ENCODE measurements at places on chromosomes 1 and 21. TPM values are rescaled to one million over a fixed set of nuclear protein-coding genes. Genes with fewer than 3 reads are reported as not detected.

DMBX1 gene
- not detected for total RNA-seq

GRCh38 chr1:229068270-229068987, 202.5 kb upstream of the RAB4A start:
- no peak overlapping the region for H3K4me3 ChIP-seq
- H3K36me3 ChIP-seq, result no peaks in the 10 kb centered on the region
- peaks cover 12% of the 10 kb centered on the region for H3K4me1 ChIP-seq
- no peak overlapping the region for H3K27ac ChIP-seq
- DNase-seq, result peak; percentile 37

GRCh38 chr1:230487773-230488428, 61.8 kb upstream of the PGBD5 start:
- no peak overlapping the region for H3K27ac ChIP-seq
- H3K4me3 ChIP-seq, result no peak overlapping the region
- no peaks in the 10 kb centered on the region for H3K4me1 ChIP-seq
- H3K27me3 ChIP-seq, result peaks cover 33% of the 10 kb centered on the region
- DNase-seq, result no peak
- H3K36me3 ChIP-seq, result no peaks in the 10 kb centered on the region

LSS gene
- total RNA-seq, result 49.5 TPM

- peaks cover 49% of the 10 kb centered on the region for H3K36me3 ChIP-seq
- no peak overlapping the region for H3K4me3 ChIP-seq
- DNase-seq, result no peak
- peaks cover 22% of the 10 kb centered on the region for H3K4me1 ChIP-seq
- H3K27me3 ChIP-seq, result no peaks in the 10 kb centered on the region
Observed at GRCh38 chr1:89576013-89576412, 51.4 kb downstream of the LRRC8B start.

Measured in activated CD8-positive, alpha-beta memory T cell treated with anti-CD3 and anti-CD28 coated beads, Interleukin-2, amount 10 ng/mL, durations not matched to agents 7 days and 5 days (primary cell).